Fibroblast of skin of right biceps (primary cell): ENCODE measurements at places on chromosomes 3 and 15.
A peak's percentile ranks its signal among the peaks of the same experiment; 100 is the strongest.

DNA sequence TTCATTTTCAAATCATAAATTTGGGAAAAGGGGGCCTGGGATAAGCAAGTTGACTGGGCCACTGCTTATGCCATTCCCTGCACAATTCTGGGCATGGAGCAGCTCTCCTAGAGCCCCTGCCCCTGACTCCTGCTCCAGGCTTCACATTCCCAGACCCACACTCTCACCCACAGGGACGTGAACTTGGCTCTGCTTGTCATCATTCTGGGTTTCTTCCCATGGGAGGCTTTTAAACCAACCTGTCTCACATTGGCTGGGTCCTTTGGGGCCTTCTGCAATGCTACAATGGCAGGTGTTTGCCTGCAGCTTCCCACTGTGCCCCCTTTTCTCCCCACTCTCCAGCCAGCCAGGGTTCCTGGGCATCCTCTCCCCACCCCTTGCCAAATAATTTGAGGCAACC lies 49.1 kb downstream of the CYP19A1 start:
- DNase-seq: no peak

GRCh38 chr3:185216607-185216958 lies 37.3 kb downstream of the EHHADH start:
- DNase-seq: no peak

DNA sequence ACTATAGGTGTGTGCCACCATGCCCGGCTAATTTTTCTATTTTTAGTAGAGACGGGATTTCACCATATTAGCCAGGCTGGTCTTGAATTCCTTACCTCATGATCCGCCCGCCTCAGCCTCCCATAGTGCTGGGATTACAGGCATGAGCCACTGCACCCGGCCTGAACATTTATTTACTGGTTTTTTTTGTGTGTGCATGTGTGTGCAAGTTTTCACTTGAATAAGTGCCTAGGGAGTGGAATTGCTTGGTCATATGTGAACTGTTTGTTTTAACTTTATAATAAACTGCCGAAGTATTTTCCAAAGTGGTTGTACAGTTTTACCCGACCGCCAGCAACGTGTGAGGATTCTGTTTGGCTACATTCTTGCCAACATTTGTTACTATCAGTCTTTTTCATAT lies 14.1 kb downstream of the BBS4 start:
- DNase-seq: no peak

DNA sequence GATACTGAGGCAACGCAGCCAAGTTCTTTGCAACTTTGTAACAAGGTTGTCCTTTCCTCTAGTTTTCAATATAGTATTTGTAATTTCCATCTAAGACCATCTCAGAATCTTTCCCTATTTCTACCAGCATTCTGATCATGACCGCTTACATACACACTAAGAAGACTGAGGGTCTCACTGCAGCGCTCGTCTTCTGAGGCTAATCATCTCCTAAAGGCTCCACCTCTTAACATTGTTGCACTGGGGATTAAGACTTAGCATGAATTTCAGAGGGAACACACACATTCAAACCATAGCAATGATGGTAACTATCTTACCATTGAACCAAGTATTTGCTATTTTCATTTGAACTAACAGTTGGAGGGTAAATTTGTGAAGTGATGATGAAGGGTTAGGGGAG lies 463.3 kb upstream of the CCDC54 start:
- DNase-seq: no peak

DNA sequence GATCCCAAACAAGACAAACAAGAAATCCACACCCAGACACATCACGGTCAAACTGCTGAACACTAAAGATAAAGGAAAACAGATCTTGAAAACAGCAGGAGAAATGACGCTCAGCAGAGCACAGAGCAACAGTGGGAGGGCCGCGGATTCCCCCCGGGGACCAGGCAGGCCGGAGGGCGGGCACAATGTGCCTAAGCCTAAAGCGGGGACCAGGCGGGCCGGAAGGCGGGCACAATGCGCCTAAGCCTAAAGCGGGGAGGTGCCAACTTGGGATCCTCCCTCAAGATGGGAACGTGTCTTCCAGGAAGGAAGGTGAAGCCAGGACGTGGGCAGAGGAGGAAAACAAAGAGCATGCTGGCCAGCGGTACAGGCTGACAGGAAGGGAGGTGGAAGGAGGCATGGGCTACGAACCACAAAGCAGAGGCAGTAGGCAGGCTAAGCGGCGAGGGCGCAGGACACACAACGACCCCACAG lies 31.1 kb downstream of the CYFIP1 start:
- DNase-seq: peak; percentile 64

GRCh38 chr3:105367406-105368213 lies 901 bp downstream of the ALCAM start:
- DNase-seq: peak; percentile 72

DNA sequence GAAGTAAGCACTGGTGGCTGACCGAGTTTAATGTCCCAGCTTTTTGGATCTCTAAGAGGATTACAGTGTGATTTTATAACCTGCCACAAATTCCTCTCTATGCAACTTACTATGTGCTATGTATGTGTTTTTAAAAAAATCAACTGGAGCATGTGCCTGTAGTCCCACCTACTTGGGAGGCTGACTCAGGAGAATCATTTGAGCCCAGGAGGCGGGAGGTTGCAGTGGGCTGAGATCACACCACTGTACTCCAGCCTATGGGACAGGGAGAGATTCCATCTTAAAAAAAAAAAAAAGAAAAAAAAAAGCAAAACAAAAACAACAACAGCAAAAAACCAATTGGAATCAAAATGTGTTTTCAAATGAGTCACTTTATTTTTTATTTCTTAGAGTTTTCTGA lies 29.6 kb downstream of the DUT start:
- peak; percentile 67 for DNase-seq

GRCh38 chr3:172138792-172139507 lies 99.6 kb downstream of the FNDC3B start:
- DNase-seq: peak; percentile 68

DNA sequence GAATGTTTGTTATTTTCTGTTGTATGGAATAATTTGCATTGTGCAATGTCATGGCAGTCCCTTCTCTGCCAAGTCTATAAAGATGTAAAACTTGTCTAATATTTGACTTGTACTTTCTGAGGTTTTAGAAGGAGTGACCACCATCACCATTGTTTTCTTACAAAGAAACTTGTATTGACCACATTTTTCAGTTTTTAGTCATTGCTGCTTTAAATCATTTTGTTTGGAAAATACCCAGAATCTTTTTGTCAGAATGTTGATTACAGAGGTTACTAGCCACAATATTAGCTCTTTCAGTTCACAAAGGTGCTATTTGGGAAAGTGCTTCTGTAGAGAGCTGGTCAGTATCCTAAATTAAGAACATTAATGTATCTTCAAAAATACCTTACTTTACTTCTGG lies 532.4 kb upstream of the GBE1 start:
- no peak for DNase-seq

DNA sequence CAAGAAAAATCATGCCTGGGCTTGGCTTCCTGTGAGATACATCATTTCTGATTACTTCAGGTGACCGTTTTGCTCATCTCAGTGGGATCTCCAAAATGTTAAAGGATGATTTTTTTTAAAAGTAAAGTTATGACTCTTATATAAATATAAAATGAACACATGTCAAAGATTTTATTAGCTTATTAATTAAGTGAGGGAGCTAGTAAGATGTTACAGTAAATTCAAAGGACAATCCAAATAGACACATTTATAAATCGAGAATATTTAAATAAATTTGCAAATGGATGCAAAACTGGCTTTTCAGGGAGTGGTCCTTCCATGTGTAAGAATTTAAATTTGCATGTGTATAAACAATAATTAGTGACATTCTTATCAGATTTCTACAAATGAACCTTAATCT lies 87.0 kb downstream of the IQCH start:
- DNase-seq: no peak

- DNase-seq: no peak
Observed at GRCh38 chr3:111901637-111902036, 42.6 kb downstream of the PHLDB2 start.

- no peak for DNase-seq
Observed at GRCh38 chr3:108255131-108255530, 32.9 kb upstream of the IFT57 start.

- DNase-seq: peak; percentile 21
Observed at GRCh38 chr15:42608110-42608531, 32.7 kb downstream of the STARD9 start.

DNA sequence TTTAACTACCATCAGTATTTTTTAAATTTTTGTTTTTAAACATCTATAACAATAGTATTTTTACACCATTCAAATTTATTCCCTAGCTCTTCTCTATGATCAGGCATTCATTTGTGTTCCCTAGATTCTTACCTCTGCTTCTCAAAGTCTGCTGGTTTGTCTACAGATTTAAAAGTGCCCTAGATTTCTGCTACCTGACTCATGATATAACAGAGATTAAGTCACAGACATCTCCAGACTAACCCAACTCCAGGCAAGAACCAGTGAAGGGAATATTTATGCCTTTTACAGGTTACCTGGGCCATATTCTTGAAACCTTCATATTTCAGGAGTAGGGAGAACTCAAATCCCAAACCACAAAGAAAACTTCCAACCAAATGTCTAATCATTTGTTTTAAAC lies 38.8 kb downstream of the ADAM10 start:
- DNase-seq: no peak

DNA sequence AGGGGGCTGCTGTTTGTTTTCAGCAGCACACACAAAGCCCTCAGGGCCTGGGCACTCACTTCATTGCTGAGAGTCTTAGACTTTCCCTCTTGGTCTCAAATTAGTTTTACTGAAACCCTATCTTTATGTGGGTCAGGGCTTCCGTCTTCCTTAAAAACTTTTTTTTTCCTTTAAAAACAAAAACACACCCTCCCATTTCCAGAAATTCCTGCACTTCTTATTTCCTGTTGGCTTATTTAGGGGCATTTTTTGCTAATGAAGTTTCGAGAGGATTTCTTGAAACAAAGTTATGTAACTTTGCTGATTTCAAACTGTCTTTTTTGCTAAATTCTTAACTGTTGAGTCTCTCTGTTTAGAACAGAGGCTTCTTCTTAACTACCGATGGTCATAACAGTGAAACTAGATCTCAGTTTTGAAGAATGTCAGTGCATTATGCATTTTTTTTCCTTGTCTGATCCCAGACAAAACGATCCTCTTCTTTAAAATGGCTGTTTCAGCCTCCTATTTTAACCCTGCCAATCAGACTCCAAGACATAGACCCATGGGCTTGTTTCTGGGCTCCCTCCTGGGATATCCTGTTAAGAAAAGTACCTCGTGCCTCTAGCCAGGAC lies 23.3 kb downstream of the ANAPC13 start:
- DNase-seq: peak; percentile 94

GRCh38 chr3:171306631-171307030 lies 153.6 kb downstream of the TNIK start:
- peak; percentile 98 for DNase-seq

DNA sequence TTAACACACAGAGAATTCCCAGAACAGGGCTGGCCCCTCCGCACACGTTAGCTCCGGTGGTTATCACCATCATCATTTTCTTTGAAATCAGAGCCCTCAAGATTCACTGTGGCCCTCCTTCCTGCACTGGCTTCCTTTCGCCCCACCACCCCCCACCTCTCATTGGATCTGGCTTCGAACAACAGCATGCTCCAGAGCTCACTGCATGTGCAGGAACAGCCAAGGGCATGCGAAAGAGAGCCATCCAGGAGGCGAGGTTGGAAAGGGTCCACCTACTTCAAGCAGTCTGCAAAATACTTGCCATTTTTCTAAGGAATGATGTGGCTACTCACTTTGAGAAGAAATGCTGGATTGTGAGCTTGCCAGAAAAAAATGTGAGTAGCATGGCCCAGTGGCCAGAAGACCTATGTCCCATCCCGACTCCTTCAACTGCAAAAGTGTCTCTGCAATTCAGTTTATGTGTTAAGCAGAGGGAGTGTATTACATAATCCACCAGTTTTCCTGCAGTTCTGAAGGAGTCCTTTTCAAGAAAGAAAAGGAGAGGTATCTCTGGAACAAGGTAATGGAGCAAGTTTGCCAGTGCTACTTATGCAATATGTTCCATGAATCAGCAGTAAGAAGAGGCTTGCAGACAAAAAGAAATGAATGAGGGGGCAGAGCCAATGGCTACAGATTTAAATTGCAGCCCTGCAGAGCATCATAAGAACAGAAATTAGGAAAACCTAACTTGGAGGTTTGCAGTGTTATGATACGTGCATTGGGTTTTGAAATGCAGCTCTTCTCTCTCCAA lies 92.8 kb downstream of the OCA2 start:
- no peak for DNase-seq

GRCh38 chr3:117104381-117104780 lies 394.8 kb downstream of the TUSC7 start:
- peak; percentile 26 for DNase-seq

DNA sequence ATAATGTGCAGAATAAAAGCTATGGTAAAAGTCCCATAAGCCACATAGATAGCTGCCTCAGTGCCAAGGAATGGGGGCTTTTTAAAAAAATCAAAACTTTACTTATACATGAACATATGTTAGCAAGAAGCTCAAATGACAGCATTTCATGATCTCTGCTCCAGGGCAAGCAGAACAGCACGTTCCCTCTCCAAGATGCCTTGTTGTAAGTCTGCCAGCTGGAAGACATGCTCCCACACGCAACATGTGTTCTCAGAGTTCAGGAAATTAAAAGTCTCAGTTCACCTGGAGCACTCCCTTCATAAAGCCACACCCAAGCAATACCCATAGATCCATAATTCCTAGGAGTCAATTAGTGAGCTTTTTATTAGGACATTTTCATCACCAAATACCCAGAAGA lies 52.2 kb downstream of the ABI3BP start:
- no peak for DNase-seq

- no peak for DNase-seq
Observed at GRCh38 chr3:195543500-195544229, 540 bp upstream of the PPP1R2 start.

DNA sequence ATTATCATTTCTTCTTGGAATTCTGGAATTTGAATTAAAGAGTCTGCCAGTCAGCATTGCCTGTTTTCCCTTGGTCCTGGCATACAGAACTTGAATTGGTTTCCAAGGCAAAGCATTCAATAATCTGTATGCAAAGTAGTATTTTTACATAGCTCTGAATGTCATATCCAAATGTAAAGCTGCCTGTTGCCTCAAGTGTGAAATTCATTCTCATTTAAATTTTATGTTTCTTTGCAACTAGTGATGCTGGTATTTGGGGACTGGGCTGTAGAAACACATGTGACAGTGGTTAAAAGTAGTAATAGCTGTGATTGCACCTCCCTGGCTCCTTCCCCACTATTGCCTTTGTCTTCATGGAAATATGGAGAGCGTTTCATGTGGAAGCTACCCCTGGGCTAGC lies 743.9 kb upstream of the GOLIM4 start:
- DNase-seq: no peak

GRCh38 chr3:126848991-126849390 lies 133.9 kb upstream of the PLXNA1 start:
- no peak for DNase-seq

- DNase-seq: peak; percentile 59
Observed at GRCh38 chr3:115549071-115549470, 74.2 kb upstream of the GAP43 start.

DNA sequence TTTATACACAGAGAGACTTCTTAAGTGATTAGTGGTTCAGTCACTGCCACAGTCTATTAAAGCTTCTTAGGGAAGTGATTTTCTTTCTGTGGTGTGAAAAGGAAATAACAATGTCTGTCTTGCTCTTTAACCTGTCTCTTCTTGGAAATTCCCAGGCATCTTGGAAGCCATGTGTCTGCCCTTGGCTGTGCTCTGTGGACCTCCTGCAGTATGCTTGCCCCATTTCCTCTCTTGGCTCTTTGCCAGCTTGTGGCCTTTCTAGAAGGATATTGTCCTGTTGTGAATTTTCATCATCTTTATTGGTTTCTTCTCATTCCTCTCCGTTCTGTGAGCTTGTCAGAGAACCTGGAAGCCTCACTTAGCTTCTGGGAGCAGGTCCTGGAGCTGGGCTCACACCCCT lies 338.4 kb upstream of the C2CD4B start:
- peak; percentile 63 for DNase-seq

- no peak for DNase-seq
Observed at GRCh38 chr3:48564667-48565066, 1.1 kb upstream of the UCN2 start.
